ENCODE measurements at places on chromosomes 5 and 9.

- no peak for DNase-seq
Measured at GRCh38 chr5:42064821-42065220, 139.7 kb downstream of the FBXO4 start.

DNA sequence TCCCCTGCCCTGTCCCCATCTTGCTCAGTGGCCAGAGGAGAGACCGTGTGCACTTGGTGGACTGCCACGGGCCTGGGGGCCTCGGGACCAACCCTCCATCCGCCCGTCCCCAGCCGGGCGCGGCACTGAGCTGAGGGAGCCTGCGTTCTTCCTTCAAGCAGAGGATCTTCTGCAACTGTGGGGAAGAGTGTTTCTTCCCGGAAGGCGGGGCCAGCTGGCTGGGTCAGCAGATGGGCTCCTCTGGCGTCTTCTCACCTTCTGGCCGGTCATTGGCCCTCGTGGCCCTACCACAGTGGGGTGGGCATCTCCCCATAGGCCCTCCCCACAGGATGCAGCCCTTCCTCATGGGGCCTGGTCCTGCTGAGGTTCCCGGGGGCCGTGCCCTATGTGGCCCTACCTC is 17.4 kb downstream of the RXRA start:
- no peak for DNase-seq

GRCh38 chr5:54083851-54084250 is 226.5 kb downstream of the ARL15 start:
- DNase-seq, result no peak

GRCh38 chr5:13809921-13810320 is 134.6 kb downstream of the DNAH5 start:
- no peak for DNase-seq

DNA sequence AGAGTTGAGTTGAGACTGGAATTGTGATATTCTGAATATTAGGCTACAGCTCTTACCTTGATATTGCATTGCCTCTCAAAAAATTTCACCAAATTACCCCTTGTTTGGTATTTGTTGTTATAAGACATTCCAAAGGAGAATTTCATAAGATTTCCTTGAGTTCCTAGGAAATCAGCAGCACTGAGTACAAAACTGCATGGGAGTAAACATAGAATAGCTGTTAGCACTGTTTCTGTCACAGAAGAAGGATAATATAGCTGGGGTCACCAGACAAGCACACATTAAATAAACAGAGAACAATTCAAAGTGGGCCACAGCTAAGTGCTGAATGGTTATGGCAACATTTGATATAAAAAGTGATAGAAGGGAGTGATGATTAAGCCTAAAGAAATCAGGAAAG is 724.3 kb downstream of the PRELID2 start:
- DNase-seq, result no peak

- no peak for DNase-seq
Measured at GRCh38 chr9:3359778-3360177, 166.0 kb downstream of the RFX3 start.

DNA sequence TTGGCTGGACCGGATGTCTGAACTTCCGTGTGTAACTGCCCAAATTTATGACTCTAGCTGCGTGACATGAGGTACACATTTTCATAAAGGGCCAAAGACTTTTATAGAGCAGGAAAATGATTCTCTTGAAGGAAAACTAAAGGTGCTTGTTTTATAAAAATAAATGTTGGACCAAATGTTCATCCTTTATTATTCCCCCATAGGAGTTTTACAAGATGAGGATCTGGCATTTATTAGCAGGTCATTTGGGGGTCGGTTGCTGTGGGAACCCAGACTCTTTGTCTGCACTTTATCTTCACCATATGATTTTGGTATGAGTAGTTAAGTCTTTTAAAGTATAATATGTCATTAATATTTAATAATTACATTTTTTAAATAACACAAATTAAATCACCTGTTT is 571.2 kb downstream of the EFNA5 start:
- no peak for DNase-seq

DNA sequence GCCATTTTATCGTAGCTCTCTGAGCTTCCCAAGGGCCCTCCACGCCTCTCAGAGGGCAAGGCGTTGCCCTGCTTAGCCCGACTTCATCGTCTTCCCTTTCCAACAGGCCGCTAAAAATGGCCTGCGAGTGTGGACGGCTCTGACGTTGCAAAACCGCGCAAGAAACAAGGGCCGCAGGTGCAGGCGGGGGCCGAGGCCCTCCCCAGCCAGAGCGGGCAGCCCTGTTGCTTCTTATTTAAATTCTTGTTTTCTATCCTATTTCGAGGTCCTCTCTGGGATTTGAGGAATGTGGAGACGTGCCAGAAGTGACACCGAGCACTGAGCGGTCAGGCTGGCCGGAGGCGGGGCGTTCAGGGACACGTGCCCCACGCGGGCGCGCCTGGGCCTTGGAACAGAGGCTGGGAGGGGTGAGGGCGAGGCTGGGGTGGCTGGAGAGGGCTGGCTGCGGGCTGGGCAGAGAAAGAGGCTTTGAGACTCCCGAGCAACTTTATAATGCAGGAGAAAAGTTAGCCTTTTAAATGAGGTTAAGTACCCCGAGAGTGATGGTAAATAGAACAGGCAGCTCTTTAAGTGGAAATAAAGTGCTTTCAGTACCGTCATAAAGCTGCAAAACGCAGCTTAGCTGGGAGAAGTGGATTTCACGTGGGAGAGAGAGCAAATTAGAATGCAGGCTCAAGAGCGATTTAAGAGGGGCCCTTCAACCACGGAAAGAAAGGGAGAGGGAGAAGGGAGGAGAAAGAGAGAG is 243.6 kb downstream of the AUH start:
- no peak for DNase-seq

DNA sequence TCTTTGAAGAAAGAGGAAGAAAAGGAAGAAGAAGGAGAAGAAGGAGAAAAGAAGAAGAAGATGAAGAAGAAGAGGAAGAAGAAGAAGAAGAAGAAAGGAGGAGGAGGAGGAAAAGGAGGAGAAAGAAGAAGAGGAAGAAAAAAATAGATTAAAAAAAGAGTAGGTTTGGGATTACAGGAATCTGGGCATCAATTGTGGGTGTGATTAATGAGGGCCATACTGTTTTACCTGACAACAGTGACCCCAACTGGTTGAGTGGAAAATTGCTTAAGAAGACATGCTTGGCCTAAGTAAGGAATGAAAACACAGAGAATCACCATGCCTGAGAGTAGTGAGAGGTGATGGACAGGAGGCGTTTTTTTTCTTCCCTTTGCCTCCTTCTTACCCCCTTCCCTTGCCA is 114.6 kb downstream of the FAM170A start:
- DNase-seq, result no peak

GRCh38 chr5:118984602-118985001 is 3.7 kb downstream of the DTWD2 start:
- no peak for DNase-seq

DNA sequence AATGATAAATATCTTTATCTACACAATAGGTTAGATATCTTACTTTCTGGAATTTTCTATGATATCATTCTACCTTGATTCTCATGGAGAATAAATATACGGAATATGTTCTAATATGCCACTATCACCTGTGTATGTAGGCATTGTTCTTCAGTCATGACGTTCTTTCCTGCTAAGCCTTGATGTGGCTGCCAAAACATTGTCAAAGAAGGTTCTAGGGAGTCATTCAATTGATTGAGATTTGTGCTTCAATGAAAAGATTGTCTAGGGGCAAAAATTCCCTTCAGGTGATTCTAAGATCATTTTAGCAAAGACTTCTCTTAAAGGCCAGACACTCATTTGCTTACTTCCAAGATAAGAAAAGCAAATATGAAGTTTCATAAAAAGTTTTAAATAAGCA is 118.1 kb downstream of the MAT2B start:
- DNase-seq, result no peak

- DNase-seq, result no peak
Measured at GRCh38 chr5:14141764-14142163, 1.4 kb upstream of the TRIO start.

DNA sequence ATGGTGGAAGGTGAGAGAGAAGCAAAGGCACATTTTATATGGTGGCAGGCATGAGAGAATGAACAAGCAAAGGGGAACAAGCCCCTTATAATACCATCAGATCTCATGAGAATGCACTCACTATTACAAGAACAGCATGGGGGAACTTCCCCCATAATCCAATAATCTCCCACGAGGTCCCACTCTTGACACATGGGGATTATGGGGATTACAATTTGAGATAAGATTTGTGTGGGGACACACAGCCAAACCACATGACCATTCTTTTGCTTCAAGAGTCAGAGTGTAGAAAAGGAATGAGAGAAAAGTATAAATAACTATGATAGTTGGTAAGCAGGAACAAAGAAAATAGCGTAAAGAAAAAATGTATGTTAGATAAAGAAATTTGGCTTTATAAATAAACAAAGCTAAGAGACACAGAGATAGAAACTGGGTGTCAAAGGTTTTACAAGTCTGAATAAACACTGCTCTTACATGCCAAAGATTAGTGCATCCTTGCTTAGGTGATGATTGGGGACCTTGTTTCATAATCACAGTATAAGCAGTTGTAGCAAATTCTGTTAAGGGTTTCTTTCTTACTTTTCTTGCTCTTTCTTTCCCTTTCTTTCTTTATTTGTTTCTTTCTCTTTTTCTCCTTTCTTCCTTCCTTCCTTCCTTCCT is 91.9 kb upstream of the PAPPA start:
- DNase-seq, result no peak

DNA sequence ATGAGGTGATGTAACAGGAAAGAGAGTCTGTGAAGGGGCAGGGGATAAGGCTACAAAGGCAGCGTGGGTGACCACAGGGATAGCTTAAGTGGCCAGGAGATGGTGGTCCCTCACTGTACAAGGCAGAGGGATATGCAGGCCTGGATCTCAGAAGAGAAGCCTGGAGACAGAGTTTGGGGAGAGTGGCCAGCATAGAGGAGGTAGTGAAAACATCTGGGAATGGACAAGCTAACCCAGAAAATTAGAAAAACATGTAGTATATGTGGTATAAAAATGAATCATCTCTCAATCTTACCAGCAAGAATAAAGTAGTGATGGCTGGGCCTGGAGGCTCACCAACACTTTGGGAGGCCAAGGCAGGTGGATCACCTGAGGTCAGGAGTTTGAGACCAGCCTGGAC is 349.2 kb upstream of the KLF4 start:
- DNase-seq, result no peak

DNA sequence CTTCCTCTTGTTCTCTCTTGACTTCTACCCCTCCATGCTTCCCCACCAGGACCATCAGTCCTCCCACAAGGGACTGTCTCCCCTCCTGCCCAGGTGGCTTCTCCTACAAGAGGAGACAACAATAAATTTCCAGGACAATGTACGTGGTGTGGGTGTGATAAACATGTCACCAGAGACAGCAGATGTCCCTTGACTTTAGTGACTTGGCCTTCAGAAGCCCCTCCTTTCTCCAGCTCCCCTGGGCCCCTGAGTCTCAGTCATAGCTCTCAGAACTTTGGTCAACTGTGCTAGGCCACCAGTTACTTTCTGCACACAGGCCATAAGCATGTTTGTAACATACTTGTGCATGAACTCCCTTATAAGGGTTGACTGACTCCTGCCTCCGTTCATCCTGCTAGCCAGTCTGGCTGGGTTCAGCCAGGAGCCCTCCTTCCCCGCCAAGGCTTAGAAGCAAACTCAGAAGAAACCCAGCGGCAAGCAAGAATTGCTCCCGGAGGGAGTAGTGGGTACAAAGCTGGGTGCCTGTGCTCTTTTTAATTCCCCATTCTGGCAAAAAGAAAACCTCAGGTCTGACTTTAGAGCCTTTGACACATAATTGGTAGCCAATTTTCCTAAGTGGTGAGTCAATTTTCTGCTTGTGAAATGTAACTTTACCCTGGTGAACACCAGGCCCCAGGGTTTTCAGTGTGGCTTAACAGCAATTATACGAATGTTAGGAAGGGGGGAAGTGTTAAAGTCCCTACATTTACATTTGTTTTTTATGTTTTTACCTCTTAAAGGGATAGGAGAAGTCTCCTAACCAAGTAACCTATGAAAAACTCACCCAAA is 49.2 kb downstream of the EBF1 start:
- no peak for DNase-seq

DNA sequence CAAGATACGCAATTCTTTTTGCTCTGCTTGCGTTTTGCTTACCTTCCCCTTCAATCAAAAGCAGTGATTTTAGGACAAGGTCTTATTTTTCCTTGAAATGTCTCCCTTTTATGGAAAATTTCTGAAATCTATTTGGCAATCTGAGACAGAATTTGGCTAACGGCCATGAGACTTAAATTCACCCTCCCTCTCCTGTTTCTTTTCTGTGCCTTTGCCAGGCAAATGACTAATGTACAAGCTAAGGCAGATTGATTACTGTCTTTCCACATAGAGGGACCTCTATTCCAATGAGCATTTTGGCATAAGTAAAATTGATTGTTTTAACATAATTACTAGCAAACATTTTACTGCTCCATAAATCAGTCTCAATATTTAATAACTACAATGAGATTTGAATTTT is 31.7 kb downstream of the FAM81B start:
- no peak for DNase-seq

DNA sequence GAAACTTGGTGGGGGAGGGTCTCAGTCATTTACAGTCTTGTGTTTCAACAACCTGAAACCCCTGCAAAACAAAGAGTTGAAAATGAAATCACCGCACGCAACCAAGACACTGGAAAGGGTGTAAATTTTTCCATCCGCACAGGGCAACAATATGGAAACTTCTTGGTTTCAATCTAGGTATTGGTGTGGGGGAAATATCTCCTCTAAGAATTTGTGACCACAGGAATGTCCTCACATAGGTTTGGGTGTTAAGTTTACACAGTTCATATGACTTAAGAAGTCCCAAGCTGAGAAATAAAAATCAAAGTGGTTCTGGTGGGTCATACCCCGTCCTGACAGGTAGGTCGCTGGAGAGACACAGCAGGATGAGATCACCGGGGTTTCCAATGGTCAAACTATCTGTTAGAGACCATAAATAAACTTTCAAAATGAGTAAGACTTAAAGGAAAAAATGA is 51.9 kb upstream of the PIP5K1B start:
- DNase-seq, result no peak

DNA sequence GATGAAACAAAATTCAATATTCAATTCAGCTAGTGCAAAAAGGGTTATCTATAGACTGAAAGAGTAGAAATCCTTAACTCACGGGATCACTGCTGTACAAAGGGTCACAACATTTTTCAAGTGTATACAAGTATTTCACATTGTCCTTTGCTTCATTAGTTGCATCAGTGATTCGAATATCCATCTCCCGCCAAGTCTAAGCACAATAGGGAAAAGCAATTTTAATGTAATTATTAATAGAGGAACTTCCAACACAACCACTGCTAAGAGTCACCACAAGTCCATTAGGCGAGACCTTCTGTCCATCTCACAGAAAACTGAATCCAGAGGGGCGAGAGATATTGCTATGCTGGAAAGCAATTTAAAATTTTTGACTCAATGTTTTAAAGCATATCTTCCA is 27.4 kb downstream of the DNAH5 start:
- DNase-seq, result no peak

Data from activated CD8-positive, alpha-beta memory T cell treated with anti-CD3 and anti-CD28 coated beads for 1 hour (primary cell).